ENCODE measurements at places on chromosomes 2 and 18. TPM values are rescaled to one million over a fixed set of nuclear protein-coding genes. Genes with fewer than 3 reads are reported as not detected.

DNA sequence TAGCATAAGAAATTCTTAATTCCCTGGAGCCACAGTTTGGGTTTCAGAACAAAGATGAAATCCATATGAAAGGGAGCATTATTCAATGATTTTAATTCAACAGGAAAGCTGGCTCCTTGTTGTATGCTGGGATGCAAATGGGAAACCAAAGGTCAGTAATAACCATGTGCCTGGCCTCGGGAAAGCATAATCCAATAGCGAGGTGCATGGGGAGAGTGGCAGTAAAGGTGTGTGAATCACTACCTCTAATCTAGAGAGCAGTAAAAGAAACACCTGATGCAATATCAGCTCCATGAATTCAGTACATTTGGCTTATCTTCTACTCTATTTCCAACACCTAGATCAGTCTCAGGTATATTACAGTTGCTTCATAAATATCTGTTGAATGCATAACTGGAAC is 220.1 kb downstream of the FBXO15 start:
- H3K4me3 ChIP-seq, result no peak overlapping the region
- no peaks in the 10 kb centered on the region for H3K36me3 ChIP-seq
- H3K27ac ChIP-seq, result no peak overlapping the region
- H3K27me3 ChIP-seq, result no peaks in the 10 kb centered on the region
- no peaks in the 10 kb centered on the region for H3K4me1 ChIP-seq

DNA sequence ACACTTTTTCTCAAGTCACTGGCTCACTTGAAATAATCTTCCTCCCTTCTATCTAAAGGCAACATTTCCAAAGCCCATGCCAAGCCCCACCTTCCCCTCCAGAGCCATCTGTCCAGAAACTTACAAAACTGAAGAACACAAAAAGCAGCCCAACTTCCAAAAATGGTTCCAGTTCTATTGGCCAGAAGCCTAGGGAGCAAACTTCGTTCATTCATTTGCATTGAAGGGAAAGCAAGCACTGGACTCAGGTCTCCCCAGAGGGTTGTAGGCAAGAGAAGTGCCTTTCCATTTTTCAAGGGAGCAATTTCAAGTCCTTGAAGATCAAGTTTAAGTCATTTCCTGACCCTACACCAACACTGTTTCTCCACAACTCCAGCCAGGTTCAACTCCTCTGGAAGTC is 585.0 kb downstream of the BCL11A start:
- H3K4me1 ChIP-seq, result no peaks in the 10 kb centered on the region
- no peak overlapping the region for H3K27ac ChIP-seq
- DNase-seq, result no peak
- no peaks in the 10 kb centered on the region for H3K27me3 ChIP-seq
- no peak overlapping the region for H3K4me3 ChIP-seq

DNA sequence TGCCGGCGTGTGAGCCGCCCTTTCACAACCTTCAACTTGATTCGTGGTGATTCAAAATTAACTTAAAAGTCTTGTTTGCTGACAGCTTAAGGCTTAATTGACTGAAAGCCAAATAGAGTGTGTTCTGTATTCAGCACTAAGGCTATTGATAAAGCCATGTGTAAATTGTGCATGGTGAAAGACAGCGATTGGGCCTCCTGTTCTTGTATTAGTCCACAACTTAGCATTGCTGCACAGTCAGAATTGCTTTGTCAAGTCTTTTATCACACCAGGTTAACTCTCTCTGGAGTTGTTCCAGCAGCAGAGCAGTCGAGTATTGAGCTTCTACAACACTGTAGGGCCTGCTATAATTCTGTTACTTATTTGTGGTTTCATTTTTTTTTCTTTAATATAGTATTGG is 210.1 kb downstream of the WDR7 start:
- H3K36me3 ChIP-seq, result no peaks in the 10 kb centered on the region
- DNase-seq, result no peak
- H3K4me1 ChIP-seq, result no peaks in the 10 kb centered on the region
- no peaks in the 10 kb centered on the region for H3K27me3 ChIP-seq
- no peak overlapping the region for H3K27ac ChIP-seq

- peaks cover 6% of the 10 kb centered on the region for H3K27me3 ChIP-seq
- no peak overlapping the region for H3K27ac ChIP-seq
- peaks cover 13% of the 10 kb centered on the region for H3K4me1 ChIP-seq
- peaks cover 19% of the 10 kb centered on the region for H3K36me3 ChIP-seq
- DNase-seq, result no peak
Measured at GRCh38 chr2:117833911-117834310, 19.4 kb downstream of the DDX18 start.

- DNase-seq, result no peak
- H3K27ac ChIP-seq, result no peak overlapping the region
- no peaks in the 10 kb centered on the region for H3K36me3 ChIP-seq
Measured at GRCh38 chr2:138016351-138017087, 52.2 kb downstream of the HNMT start.

GRCh38 chr2:174059884-174060244 is 94.7 kb upstream of the SP3 start:
- H3K4me3 ChIP-seq, result no peak overlapping the region
- peaks cover 19% of the 10 kb centered on the region for H3K4me1 ChIP-seq
- no peaks in the 10 kb centered on the region for H3K36me3 ChIP-seq

- DNase-seq, result peak; percentile 75
- H3K36me3 ChIP-seq, result no peaks in the 10 kb centered on the region
- H3K4me1 ChIP-seq, result peaks cover 23% of the 10 kb centered on the region
- peak within 1 kb of the TSS; percentile 74 for H3K4me3 ChIP-seq
Measured at GRCh38 chr2:224039080-224039769, at the start of gene SERPINE2. TSS of gene SERPINE2 (minus strand) at chr2:224039286. CDS start at chr2:224001900, 37,386 bp downstream.

- no peak overlapping the region for H3K4me3 ChIP-seq
- H3K27me3 ChIP-seq, result no peaks in the 10 kb centered on the region
- H3K4me1 ChIP-seq, result peaks cover 16% of the 10 kb centered on the region
- H3K36me3 ChIP-seq, result no peaks in the 10 kb centered on the region
- H3K27ac ChIP-seq, result no peak overlapping the region
Measured at GRCh38 chr18:22193466-22193865, 24.1 kb downstream of the GATA6 start.

- DNase-seq, result no peak
- H3K4me1 ChIP-seq, result no peaks in the 10 kb centered on the region
- H3K36me3 ChIP-seq, result no peaks in the 10 kb centered on the region
- no peak overlapping the region for H3K27ac ChIP-seq
- no peak overlapping the region for H3K4me3 ChIP-seq
Measured at GRCh38 chr18:79597176-79597830, 82.3 kb upstream of the CTDP1 start.

DNA sequence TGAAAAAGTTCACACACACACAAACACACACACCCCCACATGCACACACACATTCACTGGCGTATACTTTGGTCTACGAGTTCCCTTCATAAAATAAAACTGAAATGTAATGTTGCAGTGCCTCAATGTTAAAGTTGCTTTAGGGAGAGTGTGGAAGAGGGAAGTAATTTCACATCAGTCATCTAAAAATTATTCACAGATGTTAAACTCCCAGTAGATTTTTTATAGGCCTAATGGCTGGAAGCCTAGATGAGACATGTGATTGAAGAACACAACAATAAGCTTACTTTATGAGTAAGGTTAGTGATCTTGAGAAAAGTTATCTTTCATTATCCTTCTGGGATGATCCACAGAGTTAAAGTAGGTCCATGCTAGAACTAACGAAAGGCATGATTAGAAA is 506.7 kb upstream of the CNTNAP5 start:
- peaks cover 4% of the 10 kb centered on the region for H3K36me3 ChIP-seq
- DNase-seq, result no peak
- H3K27me3 ChIP-seq, result no peaks in the 10 kb centered on the region
- H3K4me1 ChIP-seq, result peaks cover 15% of the 10 kb centered on the region
- no peak overlapping the region for H3K4me3 ChIP-seq

- H3K36me3 ChIP-seq, result peaks cover 9% of the 10 kb centered on the region
Measured at GRCh38 chr18:26091047-26091630, 726 bp upstream of the SS18 start.

GRCh38 chr2:210263841-210264240 is 38.6 kb upstream of the ACADL start:
- no peaks in the 10 kb centered on the region for H3K4me1 ChIP-seq
- no peak overlapping the region for H3K4me3 ChIP-seq
- no peak overlapping the region for H3K27ac ChIP-seq
- H3K36me3 ChIP-seq, result no peaks in the 10 kb centered on the region

MERTK gene
- 8.7 TPM for total RNA-seq

OTOS gene
- total RNA-seq, result not detected

FAHD2B gene
- 32.4 TPM for total RNA-seq

CD226 gene
- not detected for total RNA-seq
